ENCODE measurements at places on chromosomes 6 and 20. TPM values are rescaled to one million over a fixed set of nuclear protein-coding genes. Genes with fewer than 3 reads are reported as not detected.

GRCh38 chr6:131641554-131641953 lies 4.5 kb downstream of the ENPP3 start:
- DNase-seq: no peak

DNA sequence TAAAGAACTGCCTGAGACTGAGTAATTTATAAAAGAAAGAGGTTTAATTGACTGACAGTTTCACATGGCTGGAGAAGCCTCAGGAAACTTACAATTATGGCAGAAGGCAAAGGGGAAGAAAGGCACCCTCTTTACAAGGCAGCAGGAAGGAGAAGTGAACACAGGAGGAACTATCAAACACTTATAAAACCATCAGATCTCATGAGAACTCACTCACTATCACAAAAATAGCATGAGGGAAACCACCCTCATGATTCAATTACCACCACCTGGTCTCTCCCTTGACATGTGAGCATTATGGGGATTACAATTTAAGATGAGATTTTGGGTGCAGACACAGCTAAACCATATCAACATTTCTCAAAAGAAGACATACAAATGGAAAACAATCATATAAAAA lies 266.3 kb downstream of the EPM2A start:
- DNase-seq: no peak

- no peak for DNase-seq
Measured at GRCh38 chr6:24547243-24547642, 52.5 kb downstream of the ALDH5A1 start.

- DNase-seq: no peak
Measured at GRCh38 chr6:30491991-30492952, 3.0 kb downstream of the HLA-E start.

- no peak for DNase-seq
Measured at GRCh38 chr6:17585766-17586490, 14.2 kb upstream of the FAM8A1 start.

DNA sequence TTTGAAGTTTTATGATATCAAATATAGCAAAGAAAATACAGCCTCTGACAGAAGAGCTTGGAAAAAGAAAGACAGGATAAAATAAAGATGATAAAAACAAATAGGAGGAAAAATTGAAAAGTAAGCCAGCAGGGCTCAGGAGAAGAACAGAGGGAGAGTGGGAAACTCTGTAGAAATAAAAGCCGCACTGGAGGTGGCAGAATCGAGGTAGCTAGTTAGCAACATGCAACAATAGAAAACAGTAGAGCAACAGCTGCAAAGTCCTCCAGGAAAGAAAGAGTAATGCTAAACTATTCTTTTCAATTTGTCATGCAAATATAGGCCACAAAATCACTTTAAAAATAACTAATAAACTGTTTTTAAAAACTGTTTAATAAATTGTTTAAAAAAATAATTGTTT lies 28.8 kb downstream of the HBS1L start:
- DNase-seq: no peak

DNA sequence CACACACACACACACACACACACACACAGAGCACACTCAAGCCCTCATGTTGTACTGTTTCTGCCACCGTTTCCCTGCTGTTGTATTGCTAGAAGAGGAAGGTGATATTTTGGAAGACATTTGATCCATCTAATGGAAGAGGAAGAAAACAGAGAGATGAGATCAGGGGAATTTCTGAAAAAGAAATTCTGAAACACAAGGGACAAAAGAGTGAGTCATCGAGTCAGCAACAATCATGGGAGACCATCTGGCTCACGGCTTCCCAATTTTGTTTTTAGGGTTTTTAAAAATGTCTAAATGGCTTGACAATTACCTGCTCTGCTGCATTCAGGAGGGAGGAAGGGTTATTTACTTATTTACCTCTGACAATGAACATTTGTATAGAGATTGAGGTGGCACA lies 22.0 kb downstream of the SOX4 start:
- DNase-seq: no peak

DNA sequence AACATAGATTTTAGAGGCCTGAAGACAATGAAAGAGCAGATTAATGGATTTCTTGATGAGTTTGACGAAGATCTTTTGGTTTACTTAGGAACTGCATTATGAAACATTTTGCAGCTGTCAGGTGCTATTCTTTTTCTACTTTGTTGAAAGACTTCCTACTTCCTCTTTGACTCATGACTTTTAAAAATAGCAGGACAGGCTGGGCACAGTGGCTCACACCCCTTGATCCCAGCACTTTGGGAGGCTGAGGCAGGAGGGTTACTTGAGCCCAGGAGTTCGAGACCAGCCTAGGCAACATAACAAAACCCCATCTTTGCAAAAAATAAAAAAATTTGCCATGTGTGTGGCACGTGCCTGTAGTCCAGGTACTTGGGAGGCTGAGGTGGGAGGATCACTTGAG lies 52.0 kb downstream of the ITCH start:
- DNase-seq: no peak

DNA sequence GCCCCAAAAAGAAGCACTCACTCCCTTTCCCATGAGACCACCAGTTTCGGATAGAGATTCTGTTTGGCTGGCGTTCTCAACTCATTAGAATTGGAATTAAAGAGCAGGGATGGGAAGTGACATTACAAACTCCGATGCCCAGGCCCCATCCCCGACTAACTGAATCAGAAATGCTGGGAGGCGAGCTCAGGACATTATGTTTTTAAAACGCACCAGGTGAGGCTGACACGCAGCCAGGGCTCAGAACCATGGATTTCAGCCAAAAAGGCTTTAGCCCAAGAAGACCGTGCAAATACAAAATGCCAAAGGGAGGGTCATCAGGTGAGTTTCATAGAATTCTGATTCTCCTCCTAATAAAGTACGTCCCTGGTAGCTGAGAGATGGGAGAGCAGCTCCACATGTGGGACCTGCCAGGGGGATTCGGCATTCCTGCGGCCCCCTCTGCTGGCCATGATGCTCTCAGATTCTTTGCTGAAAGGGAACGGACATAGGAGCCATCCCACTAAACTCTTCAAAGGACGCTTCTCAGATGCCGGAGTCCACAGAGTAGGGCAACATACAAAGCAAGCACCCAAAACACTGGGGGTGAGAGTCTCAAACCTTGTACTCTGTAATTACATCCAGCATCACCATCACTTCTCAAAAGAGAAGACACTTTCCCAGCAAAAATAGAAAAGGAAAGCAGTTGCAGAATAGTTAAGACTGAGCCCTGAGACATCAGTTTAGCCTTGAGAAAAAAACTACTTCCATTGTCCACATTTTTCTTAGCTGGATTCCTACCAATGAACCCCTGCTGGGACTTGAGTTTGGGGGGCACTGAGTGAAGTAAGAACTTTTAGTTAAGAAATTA lies 205.2 kb downstream of the BMP7 start:
- no peak for DNase-seq

GRCh38 chr6:119865466-119866350 lies 516.1 kb upstream of the MAN1A1 start:
- no peak for DNase-seq

GRCh38 chr20:36441027-36441414 lies 100.3 kb upstream of the MYL9 start:
- no peak for DNase-seq

- DNase-seq: no peak
Measured at GRCh38 chr20:64038224-64038564, 2.2 kb downstream of the C20orf204 start.

GRCh38 chr6:43246301-43247113 lies 3.2 kb downstream of the TTBK1 start:
- DNase-seq: no peak

GRCh38 chr6:111990214-111990613 lies 63.7 kb upstream of the CCN6 start:
- DNase-seq: no peak

GRCh38 chr6:108714101-108714765 lies 134.0 kb upstream of the ARMC2 start:
- no peak for DNase-seq

DNA sequence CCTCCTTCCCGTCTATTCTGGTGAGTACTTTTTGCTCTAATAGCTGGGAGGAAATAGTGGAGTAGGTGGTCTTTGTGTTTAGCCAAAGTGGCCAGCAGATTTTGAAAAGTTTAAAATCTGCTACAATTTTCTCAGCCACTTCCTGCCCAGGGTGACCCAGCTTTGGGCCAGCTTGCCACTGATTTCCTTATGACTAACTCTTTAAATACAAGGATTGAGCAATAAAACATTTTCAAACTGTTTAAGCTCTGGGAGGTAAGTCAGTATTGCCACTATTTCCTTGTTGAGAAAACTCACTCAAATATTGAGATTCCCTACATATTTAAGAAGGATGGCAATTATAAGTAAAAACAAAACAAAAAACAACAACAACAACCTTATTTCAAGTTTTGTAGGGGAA lies 54.5 kb downstream of the TRMT11 start:
- no peak for DNase-seq

- no peak for DNase-seq
Measured at GRCh38 chr20:40813029-40813431, 124.0 kb upstream of the MAFB start.

DNA sequence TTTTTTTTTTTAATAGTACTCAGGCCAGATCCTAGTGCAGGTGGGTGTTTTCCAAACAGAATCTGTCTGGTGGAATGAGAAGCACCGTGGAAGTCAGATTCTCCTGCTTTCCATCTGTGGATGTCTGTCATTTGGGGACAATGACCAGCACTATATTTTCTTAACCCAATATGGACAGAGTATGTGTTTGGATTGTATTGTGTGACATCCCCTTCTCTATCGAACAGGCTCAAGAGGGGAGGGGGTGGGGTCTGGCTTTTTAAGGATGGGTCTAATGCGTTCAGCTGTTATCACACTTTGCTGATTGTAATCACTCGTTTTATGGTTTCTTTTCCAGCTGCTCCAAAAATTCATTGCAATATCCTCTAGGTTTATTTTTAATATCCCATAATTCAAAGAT lies 197.5 kb upstream of the CEP162 start:
- no peak for DNase-seq

DNA sequence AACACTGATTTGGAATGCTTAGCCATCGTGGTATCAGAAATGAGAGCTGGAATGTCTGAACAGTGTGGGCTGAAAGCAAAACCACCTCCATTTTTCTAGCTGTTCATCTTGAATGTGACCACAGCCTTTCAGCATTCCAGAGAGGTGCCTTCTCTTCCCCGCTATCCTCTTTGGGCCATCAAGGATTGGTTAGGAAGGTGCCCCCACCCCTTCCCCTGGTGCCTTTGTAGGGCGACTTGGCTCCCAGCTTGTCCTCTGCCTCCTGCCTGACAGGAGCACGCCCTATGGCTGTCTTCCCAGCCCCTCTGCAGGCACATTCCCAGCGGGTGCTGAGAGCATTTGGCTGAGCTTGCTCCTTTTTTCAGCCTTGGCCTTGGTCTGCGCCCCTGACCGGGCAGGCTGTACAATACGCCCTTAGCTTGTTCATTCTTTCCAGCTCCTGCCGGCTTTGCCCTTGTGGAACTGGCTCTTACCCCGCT lies 97.5 kb downstream of the ARMC2 start:
- DNase-seq: no peak

Gene TCP11
- not detected for total RNA-seq

Gene COL20A1
- not detected for total RNA-seq

Gene TRIM31
- total RNA-seq: not detected

Gene FAM184A
- 4.4 TPM for total RNA-seq

Gene KIF25
- not detected for total RNA-seq

Gene WFDC13
- not detected for total RNA-seq

Measured in omental fat pad (tissue), 4 donors.